ENCODE measurements at places on chromosomes 6 and 20.
A peak's percentile ranks its signal among the peaks of the same experiment; 100 is the strongest.

DNA sequence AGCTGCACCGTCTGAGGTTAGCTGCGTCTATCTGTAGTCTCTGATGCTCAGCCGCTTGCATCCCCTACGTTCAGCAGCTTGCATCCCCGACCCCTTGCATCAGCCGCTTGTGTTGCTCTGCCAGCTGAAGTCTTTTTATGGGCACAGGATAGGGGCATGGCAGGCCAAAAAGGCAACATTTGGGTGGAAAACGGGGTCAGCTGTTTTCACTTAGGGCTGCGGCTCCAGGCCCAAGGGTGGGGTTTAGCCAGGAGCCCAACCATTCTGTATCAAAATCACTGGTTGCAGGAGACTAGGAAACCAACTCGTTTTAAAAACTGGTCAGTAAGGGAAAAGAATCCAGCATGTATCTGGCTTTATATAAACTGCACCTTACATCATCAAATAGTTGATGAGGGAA is 49.9 kb downstream of the FAM50B start:
- DNase-seq: no peak

- DNase-seq: peak; percentile 13
Observed at GRCh38 chr20:44309763-44310663, 989 bp downstream of the FITM2 start.

- no peak for DNase-seq
Observed at GRCh38 chr6:46628976-46629375, 23.6 kb downstream of the CYP39A1 start.

DNA sequence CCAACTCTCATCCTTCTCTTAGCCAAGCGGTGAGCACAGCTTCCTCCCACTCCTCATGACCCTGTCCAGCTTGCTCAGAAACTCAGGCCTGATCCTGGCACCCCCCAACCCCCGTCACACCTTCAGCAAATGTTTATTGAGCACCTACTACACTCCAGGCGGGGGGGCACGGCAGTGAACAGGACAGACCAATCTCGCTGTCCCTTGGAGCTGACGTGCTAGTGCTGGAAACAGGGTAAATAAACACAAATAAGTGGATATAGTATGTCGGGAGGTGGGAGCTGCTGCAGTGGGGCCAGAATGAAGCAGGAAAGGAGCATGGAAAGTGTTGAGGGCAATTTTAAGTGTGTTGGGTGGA is 7.4 kb upstream of the SPDEF start:
- DNase-seq: no peak

DNA sequence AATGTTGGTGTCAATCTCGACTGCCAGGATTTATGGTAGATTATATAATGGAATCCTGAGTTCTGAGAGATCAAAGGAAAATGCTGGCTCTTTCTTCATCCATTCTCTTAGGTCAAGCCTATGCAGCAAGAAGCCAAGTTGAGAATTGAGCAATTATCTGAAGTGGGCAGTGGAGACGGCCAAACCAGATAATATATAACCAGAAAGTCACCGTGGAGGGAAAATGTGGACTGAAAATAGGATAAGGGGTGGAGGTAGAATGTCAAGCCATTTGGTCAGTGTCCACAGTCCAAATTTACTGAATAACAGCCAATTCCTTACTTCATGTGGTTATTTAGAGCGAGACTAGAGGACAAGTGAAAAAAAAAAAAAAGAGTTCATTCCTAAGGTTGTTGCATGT is 107.8 kb upstream of the ESR1 start:
- DNase-seq: no peak

- DNase-seq: no peak
Observed at GRCh38 chr20:53576586-53577318, 16.9 kb downstream of the ZNF217 start.
